ENCODE measurements at places on chromosomes 12 and 14.

DNA sequence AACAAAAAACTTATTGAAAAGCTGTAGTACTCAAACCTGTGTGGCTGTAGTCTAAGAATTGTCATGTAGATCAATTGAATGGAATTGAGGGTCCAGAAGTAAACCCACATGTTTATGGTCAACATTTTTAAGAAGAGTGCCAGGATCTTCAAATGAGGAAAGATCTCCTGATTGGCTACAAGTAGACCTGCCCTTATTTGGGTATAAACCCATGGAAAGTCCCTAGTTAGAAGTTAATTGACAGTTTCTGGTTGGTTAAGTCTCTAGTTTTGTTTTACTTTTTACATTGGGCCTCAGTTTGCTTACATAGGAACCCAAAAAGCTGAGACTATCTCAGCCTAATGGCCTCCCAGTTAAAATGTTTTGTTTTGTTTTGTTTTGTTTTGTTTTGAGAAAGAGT is 91.9 kb upstream of the RESF1 start:
- DNase-seq: no peak

GRCh38 chr14:65926935-65927700 is 514.6 kb downstream of the FUT8 start:
- no peak for DNase-seq

DNA sequence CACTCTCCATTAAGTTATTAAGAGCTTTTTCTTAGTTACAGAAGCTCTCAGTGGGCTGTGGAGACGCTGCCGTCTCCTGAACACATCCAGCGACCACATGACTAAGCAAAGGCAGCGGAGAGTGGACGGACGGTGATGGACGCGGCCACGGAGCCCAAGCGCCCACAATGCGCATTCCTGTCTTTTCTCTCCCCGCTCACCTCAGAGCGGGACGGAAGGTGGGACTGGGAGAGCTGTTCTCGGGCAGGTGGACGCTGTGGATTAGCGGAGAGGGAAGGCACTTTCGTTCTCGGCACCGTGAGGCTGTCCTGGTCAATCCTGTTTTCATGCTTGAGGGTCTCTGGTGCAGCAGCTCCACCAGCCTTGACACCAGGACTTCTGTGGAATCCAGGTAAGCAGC is 2.6 kb upstream of the ANKLE2 start:
- DNase-seq: no peak

DNA sequence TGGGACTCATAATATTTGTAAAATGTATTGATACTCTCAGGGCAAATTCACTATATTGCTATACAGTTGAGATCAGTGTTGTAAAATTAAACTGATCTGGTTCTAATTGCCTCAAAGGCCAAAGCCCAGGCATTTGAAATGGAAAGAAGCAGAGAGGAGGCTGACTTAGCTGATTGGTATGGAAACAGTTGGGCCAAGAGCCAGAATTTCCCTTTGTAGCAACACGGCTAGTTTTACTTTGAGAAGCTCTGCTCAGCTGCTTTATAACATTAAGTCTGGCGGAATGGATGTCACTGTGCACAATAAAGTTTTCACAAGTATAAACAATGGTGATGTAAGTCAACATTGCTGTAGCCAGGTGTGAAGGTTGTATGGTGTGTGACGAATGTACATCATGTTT is 186.4 kb downstream of the MSRB3 start:
- DNase-seq: no peak

Data from cortex of kidney (tissue), 1 donor.